ENCODE measurements at places on chromosomes 3 and 15. TPM values are rescaled to one million over a fixed set of nuclear protein-coding genes. Genes with fewer than 3 reads are reported as not detected.

DNA sequence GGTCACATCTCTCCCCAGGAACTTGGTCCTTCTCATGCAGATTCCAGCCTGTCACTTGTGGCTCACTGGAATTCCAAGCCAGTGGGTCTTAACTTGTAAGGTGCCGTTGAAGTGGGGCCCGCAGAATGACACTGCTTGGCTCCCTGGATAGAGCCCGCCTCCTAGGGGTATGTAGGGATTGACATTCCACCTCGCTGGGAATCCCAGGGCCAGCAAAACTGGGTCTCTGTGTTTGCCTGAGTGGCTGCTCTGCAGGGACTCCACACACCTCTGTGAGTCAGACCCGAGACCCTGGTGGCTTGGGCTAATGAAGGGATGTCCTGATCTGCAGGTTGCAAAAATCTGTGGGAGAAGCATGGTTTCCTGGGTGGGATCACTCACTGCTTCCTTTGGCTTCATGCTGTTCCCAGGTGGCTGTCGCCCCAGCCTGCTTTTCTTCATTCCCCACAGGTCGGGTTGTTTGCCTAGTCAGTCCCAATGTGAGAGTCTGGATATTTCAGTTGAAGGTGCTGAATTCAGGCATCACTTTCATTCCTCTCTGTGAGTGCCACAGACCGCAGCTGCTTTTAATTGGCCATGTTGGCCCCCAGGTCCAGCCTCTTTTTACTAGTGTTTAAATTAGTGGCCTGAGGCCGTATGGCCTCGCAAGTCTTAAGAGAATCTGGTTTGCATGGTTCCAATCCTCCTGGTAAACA is 156.0 kb upstream of the TRIM42 start:
- no peak for DNase-seq

DNA sequence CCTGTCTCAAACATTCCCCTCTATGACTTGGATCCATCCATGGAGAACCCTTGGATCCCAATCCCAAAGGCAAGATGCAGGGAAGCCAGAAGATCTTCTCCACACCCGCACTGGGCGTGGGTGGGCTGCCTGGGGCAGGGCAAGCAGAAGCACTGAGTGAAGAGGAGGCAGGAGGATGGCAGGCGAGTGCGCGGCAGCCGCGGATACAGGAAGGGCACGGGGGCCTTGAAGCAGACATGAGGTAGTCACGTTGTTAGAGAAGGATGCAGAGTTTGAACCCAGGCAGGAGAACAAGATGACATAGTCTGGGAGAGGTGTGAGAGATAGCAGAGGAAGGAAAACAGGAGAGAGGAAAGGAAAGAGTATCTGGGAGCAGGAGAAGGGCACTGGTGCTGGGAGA is 5.1 kb upstream of the IGDCC3 start:
- DNase-seq: no peak

The C3orf85 gene
- total RNA-seq: not detected

DNA sequence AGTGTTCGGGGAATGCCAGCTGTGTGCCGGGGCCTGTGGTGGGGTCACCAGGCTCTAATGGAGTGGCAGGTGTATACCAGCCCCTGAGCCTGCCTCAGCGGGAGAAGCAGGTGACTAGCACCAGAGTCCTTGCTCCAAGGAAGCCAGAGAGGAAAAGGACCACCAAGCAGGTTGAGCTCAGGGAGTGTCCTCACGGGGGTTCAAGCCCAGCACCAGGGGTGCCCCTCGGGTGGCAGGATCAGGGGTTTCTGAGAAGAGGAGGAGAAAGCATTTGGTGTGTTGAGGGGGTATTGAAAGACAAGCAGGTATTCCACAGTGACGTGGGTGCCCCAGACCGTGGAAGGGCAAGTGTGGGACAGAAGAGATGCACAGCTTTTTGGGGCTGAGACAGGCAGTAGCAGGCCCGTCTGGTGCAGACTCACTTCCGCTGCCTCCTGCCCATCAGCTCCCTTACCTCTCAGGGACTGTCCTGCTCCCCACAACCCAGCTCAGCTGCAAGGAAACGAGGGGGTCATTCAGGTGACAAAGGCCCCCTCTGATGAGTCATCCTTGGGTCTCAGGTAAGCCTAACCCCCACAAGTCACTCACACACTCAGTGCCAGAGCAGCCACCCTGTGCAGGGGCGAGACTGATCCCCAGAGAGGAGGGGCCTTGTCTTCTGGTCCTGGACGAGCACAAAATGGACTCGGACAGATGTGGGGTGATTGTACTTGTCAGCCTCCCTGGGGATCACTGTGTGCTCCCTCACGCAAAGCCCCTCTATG is 21.4 kb upstream of the POC1A start:
- no peak for DNase-seq

- no peak for DNase-seq
These were observed 40.0 kb upstream of the CMSS1 start for GRCh38 chr3:99777708-99778107.

The THAP10 gene
- 5.5 TPM for total RNA-seq

All from PC-9 (cell line).